ENCODE measurements at places on chromosomes 5 and 9. TPM values are rescaled to one million over a fixed set of nuclear protein-coding genes. Genes with fewer than 3 reads are reported as not detected.

DNA sequence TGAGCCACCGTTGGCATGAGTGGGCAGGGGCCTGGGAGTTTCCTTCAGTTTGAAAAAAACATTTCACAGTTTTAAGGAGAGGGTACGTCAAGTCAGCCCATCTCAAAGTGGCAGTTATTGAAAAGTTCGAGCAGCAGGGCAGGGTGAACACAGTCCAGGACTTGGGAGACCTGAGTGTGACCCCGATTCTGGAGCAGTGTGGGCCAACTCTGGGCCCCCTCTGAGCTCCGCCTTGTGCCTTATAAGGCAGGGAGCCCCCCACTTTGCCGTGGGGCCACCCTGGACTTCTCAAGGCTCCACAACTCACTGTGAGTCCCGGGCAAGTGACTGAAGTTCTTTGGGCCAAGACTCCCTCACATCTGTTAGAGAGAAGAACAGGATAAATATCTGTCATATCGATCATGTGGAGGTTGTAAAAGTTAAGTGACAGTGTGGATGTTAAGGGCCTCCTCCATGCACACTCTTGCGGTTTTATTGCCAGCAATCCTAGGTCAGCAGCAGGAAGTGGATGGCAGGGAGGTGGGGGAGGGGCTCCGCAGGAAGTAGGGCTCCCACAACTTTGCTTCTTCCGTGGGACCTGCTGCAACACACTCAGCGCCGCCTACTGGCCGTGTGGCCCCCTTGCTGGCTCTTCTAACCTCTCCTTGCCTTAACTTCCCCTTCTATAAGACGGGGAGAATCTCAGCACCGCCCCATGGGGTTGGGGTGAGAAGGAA, 38.4 kb downstream of the HRH2 start:
- H3K27me3 ChIP-seq: no peaks in the 10 kb centered on the region
- no peak overlapping the region for H3K27ac ChIP-seq
- H3K4me3 ChIP-seq: no peak overlapping the region

- no peaks in the 10 kb centered on the region for H3K36me3 ChIP-seq
- H3K4me3 ChIP-seq: no peak overlapping the region
- no peak for DNase-seq
- no peak overlapping the region for H3K27ac ChIP-seq
Measured at GRCh38 chr5:502325-503079, 21.7 kb downstream of the SLC9A3 start.

GRCh38 chr5:34061993-34062392, 19.0 kb upstream of the C1QTNF3 start:
- no peaks in the 10 kb centered on the region for H3K4me1 ChIP-seq
- H3K36me3 ChIP-seq: no peaks in the 10 kb centered on the region
- no peaks in the 10 kb centered on the region for H3K27me3 ChIP-seq
- no peak for DNase-seq
- no peak overlapping the region for H3K4me3 ChIP-seq

- no peak overlapping the region for H3K27ac ChIP-seq
- no peaks in the 10 kb centered on the region for H3K27me3 ChIP-seq
- H3K36me3 ChIP-seq: peaks cover 64% of the 10 kb centered on the region
- no peak overlapping the region for H3K4me3 ChIP-seq
Measured at GRCh38 chr5:32379421-32379820, 65.1 kb downstream of the ZFR start.

GRCh38 chr5:6274846-6275543, 103.4 kb downstream of the MED10 start:
- H3K4me1 ChIP-seq: no peaks in the 10 kb centered on the region
- H3K27me3 ChIP-seq: peaks cover 8% of the 10 kb centered on the region
- DNase-seq: no peak

GRCh38 chr9:77589046-77589795, 58.9 kb downstream of the GNA14 start:
- H3K27me3 ChIP-seq: no peaks in the 10 kb centered on the region
- H3K27ac ChIP-seq: no peak overlapping the region
- H3K4me1 ChIP-seq: peaks cover 17% of the 10 kb centered on the region
- H3K36me3 ChIP-seq: no peaks in the 10 kb centered on the region
- H3K4me3 ChIP-seq: no peak overlapping the region

DNA sequence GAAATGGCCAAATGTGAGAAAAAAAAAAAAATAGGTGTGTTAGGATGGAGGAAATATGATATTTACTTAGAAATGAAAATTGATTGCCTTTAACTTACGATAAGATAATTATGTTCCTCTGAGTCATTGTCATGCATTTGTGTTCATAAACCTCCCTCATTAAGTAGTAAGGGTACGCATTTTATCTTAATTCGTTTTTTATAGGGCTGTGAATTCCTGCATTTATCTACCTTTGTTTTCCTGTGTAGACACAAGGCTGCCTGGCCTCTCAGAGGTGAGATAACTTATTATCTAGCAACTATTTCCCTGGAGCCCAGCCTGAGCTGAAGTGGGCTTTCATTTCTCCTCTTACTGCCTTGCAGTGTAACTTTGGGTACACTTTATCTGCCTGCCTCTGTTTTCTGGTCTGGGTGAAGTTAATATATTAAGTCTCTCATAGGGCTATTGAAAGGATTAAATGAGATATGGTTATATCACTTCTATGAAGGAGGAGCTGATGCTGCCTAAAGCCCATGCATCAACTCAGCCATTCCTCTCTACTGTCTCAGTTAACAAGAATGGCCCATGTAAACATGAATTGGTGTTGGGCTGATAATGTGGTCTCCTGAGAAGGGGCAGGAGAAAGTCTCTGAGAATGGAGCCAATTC, 103.8 kb upstream of the KLF4 start:
- no peaks in the 10 kb centered on the region for H3K4me1 ChIP-seq
- no peak overlapping the region for H3K27ac ChIP-seq

DNA sequence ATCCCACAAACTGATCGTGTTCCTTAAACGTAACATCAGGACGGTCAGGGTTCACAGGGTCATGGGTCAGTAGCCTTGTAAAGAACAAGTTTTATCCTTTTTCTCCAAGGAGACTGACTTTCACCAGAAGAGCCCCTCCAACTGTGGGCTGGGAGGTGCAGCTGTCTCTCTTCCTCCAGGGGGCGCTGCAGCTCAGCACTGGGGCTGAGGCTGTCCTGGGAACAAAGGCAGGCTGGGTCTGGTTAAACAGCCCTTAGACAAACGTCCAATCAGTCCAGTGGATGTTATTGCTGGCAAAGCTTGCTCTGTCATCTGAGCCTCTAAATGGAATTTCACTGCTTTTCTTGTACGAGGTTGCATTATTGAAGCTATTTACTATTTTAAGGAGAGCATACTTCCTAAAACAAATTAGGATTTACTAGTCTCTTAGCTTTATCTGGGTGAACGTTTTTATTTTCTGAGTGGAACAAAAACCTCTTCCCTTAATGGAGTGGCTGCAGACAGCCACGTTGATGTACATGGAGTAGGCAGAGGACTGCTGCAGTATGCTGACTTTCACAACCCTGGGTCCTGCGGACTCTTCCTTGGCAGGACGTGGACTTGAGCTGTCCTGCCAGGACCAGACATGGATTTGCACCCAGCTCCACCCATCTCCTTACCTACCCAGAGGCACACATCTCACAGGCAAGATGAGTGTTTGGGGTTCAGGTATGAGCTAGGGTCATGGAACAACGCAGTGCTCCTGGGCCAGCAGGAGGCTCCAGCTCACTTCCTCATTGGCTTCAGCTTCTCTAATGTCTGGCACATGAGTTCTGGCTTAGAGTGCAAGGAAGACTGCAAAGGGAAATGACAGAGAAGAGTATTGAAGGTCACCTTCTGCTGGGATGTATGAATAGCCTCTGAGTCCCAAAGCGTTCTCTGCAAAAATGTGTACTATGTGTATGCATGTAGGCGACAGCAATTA, 7.8 kb downstream of the EXOSC2 start:
- DNase-seq: peak; percentile 85
- no peak overlapping the region for H3K4me3 ChIP-seq
- H3K27ac ChIP-seq: no peak overlapping the region
- H3K4me1 ChIP-seq: no peaks in the 10 kb centered on the region
- no peaks in the 10 kb centered on the region for H3K27me3 ChIP-seq

- H3K4me3 ChIP-seq: no peak overlapping the region
- H3K4me1 ChIP-seq: no peaks in the 10 kb centered on the region
- no peak overlapping the region for H3K27ac ChIP-seq
- peak; percentile 67 for DNase-seq
- H3K27me3 ChIP-seq: no peaks in the 10 kb centered on the region
- H3K36me3 ChIP-seq: no peaks in the 10 kb centered on the region
Measured at GRCh38 chr5:137629646-137630045, 106.2 kb downstream of the KLHL3 start.

DNA sequence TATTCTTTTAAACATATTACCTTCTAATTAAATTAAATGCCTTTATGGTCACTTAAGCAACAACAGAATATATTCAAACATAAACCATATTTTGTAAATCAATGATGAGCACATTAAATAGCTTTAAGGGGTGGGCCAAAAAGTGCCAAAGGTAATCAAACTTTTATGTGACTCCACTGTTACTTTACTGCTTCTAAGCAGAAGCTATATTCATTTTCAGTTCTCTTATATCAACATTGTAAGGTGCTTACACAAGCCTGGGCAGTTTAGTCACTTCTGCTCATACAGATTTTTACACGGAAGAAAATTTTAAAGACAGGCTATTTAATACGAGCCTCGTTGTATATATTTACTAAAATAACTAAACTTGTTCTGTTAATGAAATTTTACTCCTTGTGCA, 29.9 kb downstream of the RFX3 start:
- no peak for DNase-seq
- H3K4me3 ChIP-seq: no peak overlapping the region
- H3K27me3 ChIP-seq: no peaks in the 10 kb centered on the region
- peaks cover 10% of the 10 kb centered on the region for H3K4me1 ChIP-seq
- H3K36me3 ChIP-seq: no peaks in the 10 kb centered on the region

DNA sequence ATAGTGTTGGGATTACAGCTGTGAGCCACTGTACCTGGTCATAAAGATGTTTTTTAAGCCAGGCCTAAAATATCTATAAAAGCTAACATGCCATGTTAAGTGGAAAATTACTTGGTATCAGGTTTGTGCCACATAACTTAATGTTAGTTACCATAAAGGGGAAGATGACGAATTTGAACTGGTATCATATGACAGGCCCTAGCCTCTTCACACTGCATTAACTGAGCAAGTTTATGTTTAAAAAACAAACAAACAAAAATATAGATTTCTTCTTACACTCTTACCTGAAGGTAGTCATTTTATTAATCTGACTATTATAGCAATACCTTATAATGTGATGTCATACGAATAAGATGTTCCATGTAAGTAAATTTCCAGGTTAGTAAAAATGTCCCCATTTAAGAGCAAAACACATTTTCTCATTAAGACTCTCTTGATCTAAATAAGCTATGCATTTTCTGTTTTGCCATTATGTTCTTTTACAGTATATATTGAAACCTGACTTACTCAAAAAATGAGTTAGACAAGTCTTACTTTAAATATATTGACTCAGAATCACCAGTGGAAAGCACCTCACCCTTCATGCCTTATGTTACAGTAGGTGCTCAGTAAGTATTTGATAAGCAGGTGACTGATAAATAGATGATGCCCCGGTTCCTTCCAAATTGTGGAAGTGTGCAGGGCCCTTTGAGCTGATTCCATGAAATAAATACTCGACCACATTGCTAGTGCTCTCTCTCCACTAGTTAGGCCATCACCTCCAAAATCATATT, 125.4 kb downstream of the CDC42SE2 start:
- H3K27ac ChIP-seq: no peak overlapping the region
- no peak for DNase-seq
- H3K4me1 ChIP-seq: peaks cover 3% of the 10 kb centered on the region
- H3K4me3 ChIP-seq: no peak overlapping the region
- H3K27me3 ChIP-seq: no peaks in the 10 kb centered on the region

DNA sequence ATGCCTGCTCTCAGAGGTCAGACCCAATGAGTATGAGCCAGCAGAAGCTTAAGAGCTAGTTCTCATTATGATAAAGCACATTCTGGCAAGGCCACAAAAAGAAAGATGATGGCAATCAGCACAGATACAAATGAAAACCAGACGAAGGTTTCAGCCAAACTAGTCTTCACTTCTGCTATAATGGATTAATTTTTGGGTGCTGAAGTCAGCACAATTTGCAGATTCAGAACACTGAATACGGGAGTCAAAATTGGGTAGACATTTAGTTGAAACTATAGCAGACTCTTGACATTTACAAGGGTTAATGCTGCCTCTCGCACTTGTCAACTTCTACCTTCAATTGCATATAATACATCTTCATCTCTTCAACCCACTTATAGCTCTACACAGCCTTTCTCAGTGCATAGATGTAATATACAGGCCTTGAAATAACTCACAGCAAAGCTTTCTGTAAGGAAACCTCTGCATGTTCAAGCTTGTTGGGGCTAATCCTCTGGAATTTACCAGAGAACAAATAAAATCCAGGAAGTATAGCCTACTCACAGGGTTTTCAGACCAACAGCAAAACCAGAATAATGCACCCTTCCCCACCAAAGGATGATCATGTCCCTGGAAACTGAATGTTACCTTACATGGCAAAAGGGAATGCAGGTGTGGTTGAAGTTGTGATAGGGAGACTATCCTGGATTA, 77.1 kb downstream of the BAAT start:
- H3K27me3 ChIP-seq: no peaks in the 10 kb centered on the region
- no peaks in the 10 kb centered on the region for H3K36me3 ChIP-seq
- peak overlapping the region; percentile 33 for H3K27ac ChIP-seq
- H3K4me3 ChIP-seq: no peak overlapping the region

DNA sequence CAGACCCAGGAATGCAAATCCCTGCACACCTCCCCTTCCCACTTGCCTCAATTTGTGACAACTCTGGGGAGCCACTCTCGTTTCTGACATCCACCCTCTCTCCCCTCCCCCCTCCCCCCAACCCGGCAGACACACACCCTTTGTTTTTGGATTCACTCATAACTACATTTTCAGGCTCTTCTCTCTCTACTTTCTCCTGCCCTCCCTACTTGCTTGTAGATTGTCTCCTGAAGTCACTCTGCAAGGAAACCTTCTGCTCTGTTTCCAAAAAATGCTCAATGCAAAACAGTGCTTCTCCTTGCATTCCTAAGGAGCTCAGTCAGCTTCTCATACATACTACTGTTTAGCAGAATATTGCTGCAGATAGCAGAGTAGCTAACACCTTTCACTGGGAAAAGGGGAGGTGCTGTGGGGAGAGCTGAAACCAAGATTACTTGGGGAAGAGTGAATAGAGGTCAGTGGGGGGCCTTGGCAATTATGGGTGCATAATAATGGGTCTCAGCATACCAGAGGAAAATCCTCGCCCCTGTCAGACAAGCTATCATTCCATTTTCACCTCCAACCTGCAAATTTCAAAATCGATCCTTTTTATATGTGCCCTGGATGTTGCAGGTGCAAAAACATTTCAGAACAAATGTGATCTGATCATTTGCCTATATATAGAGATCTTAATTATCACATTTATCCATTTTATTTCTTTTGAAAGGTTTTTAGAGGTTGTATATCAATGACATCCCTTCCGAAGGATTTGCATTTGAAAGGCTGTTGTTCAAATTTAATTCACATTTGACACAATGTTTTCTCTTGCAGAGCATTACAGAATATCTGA, 1860.7 kb upstream of the WWC1 start:
- H3K4me3 ChIP-seq: no peak overlapping the region
- no peaks in the 10 kb centered on the region for H3K4me1 ChIP-seq
- H3K27me3 ChIP-seq: peaks cover 5% of the 10 kb centered on the region

PCDH1 gene
- 0.45 TPM for total RNA-seq

IL3 gene
- total RNA-seq: not detected

C9orf50 gene
- total RNA-seq: not detected

LRSAM1 gene
- 15.8 TPM for total RNA-seq

FCN1 gene
- total RNA-seq: not detected

UNC13B gene
- total RNA-seq: 19.8 TPM

PCA3 gene
- not detected for total RNA-seq

RGP1 gene
- 21.9 TPM for total RNA-seq

INSL6 gene
- not detected for total RNA-seq

SLC1A3 gene
- total RNA-seq: 28.9 TPM

Data from A673 (cell line).